ENCODE measurements at places on chromosomes 11 and 22. TPM values are rescaled to one million over a fixed set of nuclear protein-coding genes. Genes with fewer than 3 reads are reported as not detected.
A peak's percentile ranks its signal among the peaks of the same experiment; 100 is the strongest.

The GALR3 gene
- total RNA-seq: not detected

- no peaks in the 10 kb centered on the region for H3K4me1 ChIP-seq
- no peaks in the 10 kb centered on the region for H3K27me3 ChIP-seq
- no peak overlapping the region for H3K4me3 ChIP-seq
- no peak for DNase-seq
- H3K36me3 ChIP-seq: no peaks in the 10 kb centered on the region
- no peak overlapping the region for H3K27ac ChIP-seq
Measured at GRCh38 chr11:74990941-74991340, 2.2 kb downstream of the NEU3 start.

The TOMM22 gene
- 30.6 TPM for total RNA-seq

The GLB1L3 gene
- not detected for total RNA-seq

- H3K36me3 ChIP-seq: no peaks in the 10 kb centered on the region
- H3K4me3 ChIP-seq: no peak overlapping the region
- no peaks in the 10 kb centered on the region for H3K4me1 ChIP-seq
- DNase-seq: no peak
- no peaks in the 10 kb centered on the region for H3K27me3 ChIP-seq
Measured at GRCh38 chr11:31690516-31690915, 120.6 kb downstream of the PAX6 start.

- H3K36me3 ChIP-seq: peaks cover 12% of the 10 kb centered on the region
- H3K27me3 ChIP-seq: no peaks in the 10 kb centered on the region
- DNase-seq: no peak
- H3K27ac ChIP-seq: peak overlapping the region; percentile 63
- no peaks in the 10 kb centered on the region for H3K4me1 ChIP-seq
Measured at GRCh38 chr22:42622061-42622710, 7.5 kb upstream of the POLDIP3 start.

The APOA4 gene
- total RNA-seq: 0.33 TPM

The BRSK2 gene
- total RNA-seq: 0.80 TPM

GRCh38 chr22:32396255-32396654 lies 15.8 kb downstream of the RTCB start:
- peaks cover 23% of the 10 kb centered on the region for H3K36me3 ChIP-seq
- no peak overlapping the region for H3K4me3 ChIP-seq
